ENCODE measurements at places on chromosomes 5 and 9.

DNA sequence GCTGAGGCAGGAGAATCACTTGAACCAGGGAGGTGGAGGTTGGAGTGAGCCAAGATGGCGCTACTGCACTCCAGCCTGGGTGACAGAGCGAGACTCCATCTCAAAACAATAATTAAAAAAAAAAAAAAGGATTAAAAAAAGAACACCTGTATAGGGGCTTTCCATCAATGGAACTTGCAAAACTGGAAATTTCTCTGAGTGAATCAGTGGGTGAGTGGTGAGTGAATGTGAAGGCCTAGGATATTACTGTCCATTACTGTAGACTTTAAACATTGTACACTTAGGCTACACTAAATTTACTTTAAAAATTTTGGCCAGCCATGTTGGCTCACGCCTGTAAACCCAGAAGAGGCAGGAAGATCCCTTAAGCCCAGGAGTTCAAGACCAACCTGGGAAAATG is 5.7 kb upstream of the RARS1 start:
- DNase-seq: no peak

DNA sequence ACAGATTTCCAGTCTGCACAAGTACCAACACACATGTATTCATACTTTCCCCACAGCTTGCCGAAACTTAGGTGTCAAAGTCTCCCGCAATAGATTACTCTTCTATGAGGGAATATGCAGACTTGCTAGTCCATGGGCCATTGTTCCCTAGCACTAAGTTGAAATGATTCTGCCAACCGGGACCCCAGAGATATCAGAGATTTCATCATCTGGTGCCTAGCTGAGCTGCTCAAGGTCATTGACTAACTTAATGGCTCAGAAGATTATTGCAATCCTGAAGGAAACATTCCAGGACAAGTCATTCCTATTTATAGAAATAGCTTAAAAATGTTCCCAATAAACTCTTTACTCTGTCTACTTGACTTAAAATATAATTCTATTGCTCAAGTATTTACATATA is 202.6 kb downstream of the PIK3R1 start:
- peak; percentile 62 for DNase-seq

- no peak for DNase-seq
Measured at GRCh38 chr9:2934241-2934650, 90.4 kb upstream of the PUM3 start.

DNA sequence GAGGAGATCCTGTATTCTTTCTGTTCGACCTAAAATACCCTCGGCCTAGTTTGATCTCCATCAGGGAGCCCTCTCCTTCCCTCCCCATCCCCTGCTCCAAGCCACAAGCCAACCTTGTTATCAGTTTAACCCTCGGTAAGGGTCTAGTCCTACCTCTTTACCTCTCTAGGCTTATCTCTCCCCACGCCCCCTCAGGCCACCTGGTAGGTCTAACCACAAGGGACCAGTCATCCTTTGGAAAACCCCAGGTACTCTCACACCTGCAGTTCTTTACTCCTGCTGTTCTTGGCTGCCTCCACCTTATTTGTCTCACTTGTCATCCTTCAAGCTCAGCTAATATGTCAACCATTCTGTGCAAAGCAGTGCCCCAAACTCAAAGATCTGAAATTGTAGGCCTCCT is 78.7 kb downstream of the RAD23B start:
- no peak for DNase-seq

- no peak for DNase-seq
Measured at GRCh38 chr5:146338774-146339714, at the start of gene POU4F3. Gene POU4F3, plus strand, starts transcription at chr5:146338839. Its CDS starts 274 bp downstream, at chr5:146339113.

GRCh38 chr9:104138243-104138868 is 44.2 kb downstream of the SMC2 start:
- DNase-seq: no peak

DNA sequence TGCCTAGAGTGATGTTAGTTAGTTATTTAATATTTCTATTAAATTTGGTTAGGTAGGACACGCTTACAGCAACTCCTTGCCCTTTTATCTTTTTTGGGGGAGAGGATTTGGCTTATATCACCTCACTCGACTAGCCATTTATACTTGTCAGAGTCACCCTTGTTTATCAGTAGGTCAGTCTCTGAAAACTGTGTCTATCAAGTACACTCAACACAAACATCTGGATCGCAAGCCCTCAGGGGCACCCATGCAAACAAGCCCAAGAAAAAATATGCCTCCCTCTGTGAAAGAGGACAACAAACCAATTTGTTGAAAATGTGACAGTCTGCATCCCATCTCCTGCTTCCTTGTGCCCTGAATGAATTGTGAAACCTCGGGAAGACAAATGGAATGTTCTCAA is 139.9 kb downstream of the PLCXD3 start:
- no peak for DNase-seq

GRCh38 chr5:43854697-43855292 is 251.8 kb downstream of the NNT start:
- no peak for DNase-seq

GRCh38 chr9:20925256-20926045 is 106.0 kb downstream of the HACD4 start:
- DNase-seq: no peak

GRCh38 chr5:150119421-150120061 is 33.2 kb upstream of the CSF1R start:
- DNase-seq: no peak

DNA sequence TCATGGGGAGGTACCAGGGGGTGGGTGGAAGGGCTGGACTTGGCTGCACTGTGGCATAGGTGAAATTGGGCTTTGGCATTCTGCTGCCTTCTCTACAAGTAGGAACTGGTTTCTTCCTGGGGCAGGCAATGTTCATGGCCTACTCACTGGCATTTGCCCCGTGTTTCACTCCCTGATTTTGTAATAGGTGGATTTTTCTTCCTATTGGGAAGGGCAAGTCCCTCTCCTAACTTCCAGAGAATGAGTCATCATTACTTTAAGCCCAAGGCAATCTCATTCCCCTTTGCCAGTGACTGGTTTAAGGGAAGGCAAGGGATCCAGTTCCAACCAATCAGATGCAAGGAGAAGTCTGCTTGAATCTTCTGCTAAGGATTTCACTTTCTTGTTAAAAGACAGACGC is 67.9 kb upstream of the ANKRD55 start:
- peak; percentile 26 for DNase-seq

GRCh38 chr9:95722141-95722540 is 153.3 kb upstream of the ERCC6L2 start:
- DNase-seq: no peak

DNA sequence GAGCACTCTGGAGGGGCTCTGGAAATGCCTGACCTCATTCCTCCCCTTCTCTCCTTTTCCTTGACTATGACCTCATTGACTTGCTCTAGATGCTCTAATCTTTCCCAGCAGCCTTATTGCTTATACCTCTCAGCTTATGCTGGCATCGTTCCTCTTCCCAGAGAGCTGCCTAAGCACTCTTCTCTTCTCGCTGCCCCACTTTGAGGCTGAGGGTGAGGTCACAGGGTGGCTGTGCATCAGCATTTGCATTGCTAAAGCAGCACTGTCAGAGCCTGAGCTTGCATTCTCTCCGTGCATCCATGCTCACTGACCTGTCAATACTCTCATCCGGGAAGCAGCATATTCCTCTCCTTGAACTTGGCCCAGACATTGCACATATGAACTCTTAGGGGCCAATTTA is 96.4 kb upstream of the NTRK2 start:
- DNase-seq: no peak

DNA sequence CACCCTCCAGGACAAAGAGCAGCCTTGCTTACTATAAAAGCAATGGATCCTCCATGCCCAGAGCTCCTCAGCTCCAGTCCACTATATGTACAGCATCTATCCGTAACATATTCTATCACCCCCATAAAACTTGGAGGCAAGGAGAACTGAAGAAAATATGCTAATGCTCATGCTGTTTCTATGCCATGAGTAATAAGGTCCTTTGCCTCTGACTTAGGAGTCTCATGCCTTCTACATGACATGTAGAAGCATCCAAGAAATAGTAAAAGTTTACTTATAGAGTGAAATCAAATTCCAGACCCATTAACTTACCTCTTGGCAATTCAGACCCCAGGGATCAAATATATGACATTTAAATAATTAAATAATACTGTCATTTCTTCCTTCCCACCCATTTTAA is 33.7 kb downstream of the SSBP2 start:
- DNase-seq: peak; percentile 56

GRCh38 chr9:127965953-127966352 is 14.8 kb downstream of the EEIG1 start:
- no peak for DNase-seq

DNA sequence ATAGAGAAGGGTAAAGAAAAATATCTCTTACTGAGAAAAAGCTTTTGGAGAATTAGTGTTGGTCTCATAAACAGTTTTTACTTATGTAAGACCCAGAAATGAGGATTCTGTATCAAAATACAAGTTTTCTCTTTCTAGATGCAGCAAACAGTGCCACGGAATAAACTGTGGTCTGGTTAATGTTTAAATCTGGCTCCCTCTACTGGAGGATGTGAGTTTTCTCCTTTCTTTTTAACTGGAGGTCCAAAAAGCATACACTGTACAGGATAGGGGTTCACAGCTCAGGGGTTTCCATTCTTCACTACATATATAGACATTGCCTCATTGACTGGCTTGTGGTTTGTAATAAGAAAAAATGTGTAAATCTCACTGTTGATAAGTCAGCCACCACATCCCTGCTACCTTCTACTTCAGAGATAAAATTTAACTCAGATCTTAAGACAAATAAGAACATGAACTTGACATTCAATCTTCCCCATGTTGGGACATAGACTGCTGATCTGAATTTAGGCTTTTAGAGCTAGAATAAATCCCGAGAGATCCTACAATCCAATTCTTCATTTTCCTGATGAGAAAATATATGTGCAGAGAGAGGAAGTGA is 98.9 kb downstream of the CFAP95 start:
- DNase-seq: peak; percentile 67

- DNase-seq: peak; percentile 76
Measured at GRCh38 chr5:126339215-126339805, 83.9 kb upstream of the GRAMD2B start.

DNA sequence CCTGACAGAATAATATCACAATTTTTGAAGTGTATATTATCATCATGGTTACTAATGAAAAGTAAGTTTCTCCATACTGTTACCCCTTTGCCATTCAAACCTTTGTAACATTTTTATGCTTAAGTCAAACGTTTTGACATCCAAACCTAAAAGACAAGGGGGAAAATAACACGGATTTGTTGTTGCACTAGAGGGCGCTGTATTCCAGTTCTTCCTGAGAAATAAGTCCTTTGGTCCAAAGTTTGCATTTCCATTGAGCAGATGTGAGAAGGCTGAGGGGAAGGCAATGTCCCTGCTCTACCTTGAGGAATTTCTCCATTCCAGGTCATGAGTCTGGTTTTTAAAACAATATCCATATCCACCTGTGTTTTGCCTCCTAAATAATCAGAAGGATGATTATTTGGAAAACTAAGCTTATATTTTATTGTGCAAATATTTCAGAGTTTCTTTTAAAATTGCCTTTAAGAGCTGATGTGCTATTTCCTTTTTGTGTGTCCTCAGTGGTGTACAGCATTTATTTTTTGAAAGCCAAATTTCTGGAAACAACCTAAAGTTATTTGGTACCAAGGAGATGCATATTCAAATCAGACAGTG is 9.7 kb downstream of the LECT2 start:
- DNase-seq: peak; percentile 83

GRCh38 chr9:84991514-84991870 is 322.0 kb downstream of the NTRK2 start:
- DNase-seq: no peak

DNA sequence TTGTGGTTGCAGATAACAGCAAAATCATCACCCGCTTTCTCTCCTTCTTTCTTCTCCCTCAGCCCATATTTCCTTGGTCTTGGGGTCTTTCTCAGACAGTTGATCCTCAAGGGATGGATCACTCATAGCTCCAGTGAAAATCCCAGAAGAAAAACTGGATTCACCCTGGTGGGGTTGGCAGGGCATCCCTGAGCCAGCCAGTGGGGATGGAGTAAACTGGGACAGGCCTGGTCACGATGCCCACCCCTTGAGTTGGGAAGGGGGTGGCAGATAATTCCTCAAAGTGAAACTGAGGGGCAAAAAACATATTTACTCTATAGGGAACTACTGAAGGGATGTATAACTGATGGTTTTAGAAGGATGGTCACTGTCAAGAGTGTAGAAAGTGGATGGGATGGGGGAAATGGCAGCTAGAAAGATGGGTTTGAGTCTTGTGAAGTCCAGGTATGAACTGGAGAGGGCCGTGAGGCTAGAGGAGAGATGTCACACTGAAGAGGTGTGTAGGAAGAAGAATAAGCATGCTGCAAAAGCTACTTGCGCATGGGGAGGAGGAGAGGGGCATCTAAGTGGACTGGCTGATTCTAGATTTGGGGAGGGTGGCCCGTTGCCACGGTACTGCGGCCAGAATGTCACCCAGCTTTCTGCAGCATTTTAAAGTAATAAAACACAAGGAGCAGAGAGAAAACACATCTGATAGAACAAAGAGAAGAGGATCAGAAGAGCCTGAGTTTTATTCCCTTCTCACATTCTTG is 162.8 kb downstream of the PJA2 start:
- DNase-seq: no peak

DNA sequence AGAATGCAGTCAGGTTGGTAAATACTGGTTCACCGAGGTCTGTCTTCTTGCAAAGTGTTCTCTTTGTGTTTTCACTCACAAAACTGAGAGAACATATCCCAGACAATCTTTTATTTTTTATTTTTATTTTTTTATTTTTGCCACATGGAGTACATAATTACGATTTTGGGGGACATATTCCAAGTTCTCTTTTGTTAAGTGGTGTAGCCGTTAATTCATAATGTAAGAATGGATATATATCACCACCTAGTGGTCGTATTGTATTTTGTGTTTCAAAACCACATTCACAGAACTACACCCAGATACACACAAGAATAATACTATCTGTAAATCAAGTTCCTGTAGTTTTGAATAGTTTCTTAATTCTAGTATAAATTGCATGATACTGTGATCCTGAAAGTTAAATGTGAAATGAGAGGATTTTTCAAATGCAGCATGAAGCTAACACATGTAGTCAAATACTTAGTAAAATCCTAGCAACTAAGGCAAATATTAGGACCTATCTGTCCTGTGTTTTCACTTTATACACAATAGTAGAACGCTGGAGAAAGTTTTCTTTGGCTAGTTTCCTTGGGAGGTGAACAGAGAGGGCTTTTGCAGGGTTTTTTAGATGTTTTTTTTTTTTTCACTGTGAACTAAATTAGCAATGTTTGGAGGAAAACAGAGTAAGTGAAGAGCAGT is 92.7 kb downstream of the VCAN start:
- DNase-seq: peak; percentile 47

GRCh38 chr5:89270901-89271300 is 387.9 kb upstream of the MEF2C start:
- no peak for DNase-seq

- peak; percentile 56 for DNase-seq
Measured at GRCh38 chr9:136944212-136944518, 373 bp downstream of the FBXW5 start.

- DNase-seq: peak; percentile 73
Measured at GRCh38 chr5:108637134-108637533, 110.6 kb upstream of the FER start.

GRCh38 chr5:67338421-67338820 is 141.8 kb upstream of the CD180 start:
- peak; percentile 55 for DNase-seq

- no peak for DNase-seq
Measured at GRCh38 chr5:36855141-36855495, 21.5 kb upstream of the NIPBL start.
